Activated CD4-positive, alpha-beta T cell treated with anti-CD3 and anti-CD28 coated beads for 48 hours (primary cell): ENCODE measurements at places on chromosomes 13 and 19.

DNA sequence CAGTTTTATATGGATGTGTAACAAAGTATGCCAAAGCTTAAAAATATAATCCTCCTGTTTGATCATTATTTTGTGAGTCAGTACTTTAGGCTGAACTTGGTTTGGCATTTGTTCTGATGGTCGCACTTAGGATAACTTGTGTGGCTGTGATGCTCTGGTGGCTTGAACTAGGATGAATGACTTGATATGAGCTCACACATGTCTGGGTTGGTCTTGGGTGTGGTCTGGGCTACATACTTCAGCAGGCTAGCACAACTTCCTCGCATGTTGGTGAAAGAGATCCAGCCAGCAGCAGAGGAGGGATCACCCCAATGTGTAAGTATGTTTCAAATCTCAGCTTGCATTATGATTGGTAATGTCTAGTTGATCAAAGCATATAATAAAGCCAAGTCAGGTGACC, 969.1 kb upstream of the PCDH9 start:
- DNase-seq: no peak

DNA sequence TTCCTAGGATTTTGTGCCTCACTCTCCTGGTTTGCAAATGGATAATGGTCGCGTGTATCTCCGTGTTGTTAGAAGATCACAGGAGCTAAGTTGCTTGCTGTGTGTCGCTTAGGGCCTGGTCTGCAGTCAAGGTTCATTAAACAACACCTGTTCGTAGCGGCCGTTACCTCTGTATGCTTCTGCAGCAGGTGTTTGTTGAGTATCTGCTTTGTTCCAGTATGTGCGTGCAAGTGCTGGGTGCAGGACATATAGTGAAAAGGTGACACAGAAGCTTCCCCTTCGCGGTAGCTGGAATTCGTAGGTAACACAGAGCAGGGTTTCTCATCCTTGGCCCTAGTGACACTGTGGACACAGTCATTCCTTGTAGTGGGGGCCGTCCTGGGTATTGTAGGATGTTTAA, 5.4 kb downstream of the MED25 start:
- no peak for DNase-seq

DNA sequence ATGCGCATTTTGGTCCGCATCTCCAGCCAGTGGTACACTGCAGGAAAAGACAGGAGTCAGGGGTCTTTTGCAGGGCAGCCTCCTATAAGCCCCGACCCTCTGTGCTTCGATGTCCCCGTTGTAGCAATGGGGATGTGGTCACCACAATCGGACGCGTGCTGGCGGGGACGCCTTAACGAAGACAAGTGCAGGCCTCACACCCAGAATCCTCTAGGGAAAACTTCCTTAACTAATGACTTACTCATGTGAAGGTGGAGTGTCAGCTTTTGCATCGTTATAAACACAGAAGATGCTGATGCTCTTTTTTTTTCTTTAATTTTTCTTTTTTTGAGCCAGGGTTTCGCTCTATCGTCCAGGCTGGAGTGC, 22.1 kb downstream of the VASP start:
- no peak for DNase-seq

DNA sequence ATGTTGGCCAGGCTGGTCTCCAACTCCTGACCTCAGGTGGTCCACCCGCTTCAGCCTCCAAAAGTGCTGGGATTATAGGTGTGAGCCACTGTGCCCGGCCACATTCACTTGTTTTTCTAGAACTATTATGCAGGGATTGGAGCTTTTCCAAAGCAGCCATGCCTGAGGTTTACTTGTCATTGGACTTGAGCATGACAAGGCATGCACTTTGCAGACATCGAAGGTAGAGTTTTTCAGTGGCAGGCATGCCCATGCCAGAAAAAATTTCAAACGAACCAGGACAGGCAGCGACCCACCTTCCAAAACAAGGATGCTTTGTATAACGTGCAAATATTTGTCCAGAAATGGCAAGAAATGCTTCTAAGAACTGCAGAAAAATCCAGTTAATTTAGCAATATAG, 17.7 kb downstream of the PNMA8A start:
- DNase-seq: no peak

GRCh38 chr13:76921516-76921915, 26.8 kb upstream of the ACOD1 start:
- no peak for DNase-seq
